ENCODE measurements at places on chromosomes 5 and 9.

DNA sequence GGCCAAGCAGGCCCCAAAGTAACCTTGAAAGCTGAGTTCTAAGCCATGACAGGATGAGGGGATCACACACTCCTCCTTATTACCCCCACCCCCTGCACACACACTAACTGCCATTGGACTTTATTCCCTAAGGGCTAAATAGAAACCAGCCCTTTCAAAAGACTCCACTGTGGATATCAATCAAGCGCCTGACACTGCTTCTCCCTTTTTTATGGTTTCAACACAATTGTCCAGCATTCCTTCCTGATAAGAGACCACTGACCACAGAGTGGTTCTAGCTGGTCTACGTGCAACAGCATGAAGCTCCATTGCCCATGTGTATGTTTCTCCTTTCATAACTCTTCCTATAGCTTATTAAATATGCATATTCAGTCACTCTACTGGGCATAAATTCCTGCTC lies 34.7 kb downstream of the PAEP start:
- no peak for DNase-seq

GRCh38 chr9:28956116-28956880 lies 1383.0 kb upstream of the C9orf72 start:
- DNase-seq, result no peak

GRCh38 chr5:104569621-104570020 lies 1007.0 kb upstream of the NUDT12 start:
- DNase-seq, result peak; percentile 7

GRCh38 chr9:123761905-123762605 lies 167.9 kb downstream of the DENND1A start:
- DNase-seq, result no peak

- DNase-seq, result no peak
Measured at GRCh38 chr9:126401107-126401506, 74.5 kb downstream of the MVB12B start.

DNA sequence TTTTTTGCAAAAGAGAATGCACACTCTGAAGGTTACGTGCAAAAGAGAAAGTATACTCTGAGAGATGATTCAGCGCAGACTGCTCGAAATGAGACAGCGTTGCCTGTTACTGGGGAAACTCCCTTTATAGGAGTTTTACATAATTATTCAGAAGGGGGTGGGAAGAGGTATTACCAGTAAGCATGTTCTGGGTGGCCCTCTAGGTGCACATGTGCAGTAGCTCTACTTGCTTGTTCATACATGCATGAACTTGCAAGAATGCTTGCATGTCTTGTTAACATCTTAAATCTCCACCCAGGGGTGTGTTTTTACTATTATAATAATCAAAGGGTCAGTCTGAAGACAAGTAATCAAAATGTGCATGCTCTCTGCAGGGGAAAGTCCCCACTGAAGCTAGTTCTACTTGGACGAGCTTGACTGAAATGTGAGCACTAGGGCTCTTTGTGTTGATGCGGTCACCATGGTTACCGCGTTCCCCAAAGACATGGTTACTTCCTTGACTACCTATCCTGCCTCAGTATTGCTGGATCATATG lies 75.5 kb downstream of the SGCD start:
- peak; percentile 76 for DNase-seq

DNA sequence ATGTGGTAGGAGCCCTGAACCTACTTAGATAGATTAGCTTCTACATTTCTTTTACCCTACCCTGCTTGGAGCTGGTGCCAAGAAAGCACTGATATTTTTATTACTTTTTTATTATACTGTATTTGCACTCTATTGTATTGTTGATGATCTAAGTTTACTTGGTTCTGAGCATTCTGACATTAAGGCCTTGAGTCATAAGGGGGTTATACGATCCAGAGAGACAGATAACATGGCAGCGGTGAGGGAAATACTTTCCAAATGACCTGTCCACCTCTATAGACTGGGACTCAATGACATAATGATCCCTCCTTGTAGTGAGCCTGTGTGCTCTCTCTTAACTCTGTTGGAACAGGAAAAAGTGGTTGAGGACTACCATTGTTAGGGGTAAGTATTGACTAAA lies 176.3 kb downstream of the MAN2A1 start:
- no peak for DNase-seq
